ENCODE measurements at places on chromosomes 5 and 9.

GRCh38 chr5:162817364-162817763 lies 620.0 kb upstream of the CCNG1 start:
- DNase-seq: peak; percentile 14

DNA sequence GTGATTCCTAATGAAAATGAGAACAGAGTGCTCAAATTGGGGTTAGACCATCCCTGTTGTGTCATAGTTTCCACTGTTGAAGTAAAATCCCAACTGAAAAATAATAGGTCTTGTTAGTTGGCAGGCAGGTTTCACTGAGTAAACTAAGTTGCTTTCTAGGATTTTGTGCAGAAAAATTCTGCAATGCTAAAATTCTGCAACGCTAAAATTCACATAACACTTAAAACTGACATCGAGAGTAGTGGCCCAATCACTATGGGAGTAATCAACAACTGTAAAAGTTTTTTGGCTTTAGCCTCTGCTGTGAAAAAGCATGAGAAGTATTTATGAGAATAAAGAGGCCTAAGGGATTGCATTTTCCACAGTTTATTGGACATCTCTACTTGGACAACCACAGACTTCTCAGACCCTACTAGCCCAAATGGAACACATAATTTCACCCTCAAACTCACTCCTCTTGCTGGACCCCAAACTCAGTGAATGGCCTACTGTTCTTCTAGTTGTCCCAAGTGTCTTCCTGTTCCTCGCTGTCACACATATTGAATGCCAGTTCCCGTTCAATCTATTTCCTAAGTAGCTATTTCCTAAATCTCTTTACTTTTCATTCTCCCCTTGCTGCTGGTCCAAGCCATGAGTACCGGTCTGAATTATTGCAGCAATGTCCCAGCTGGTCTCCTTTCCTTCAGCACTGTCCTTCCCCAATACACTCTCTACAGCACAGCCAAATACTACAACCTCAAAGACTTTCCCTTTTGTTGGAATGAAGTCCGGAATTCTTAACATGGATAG lies 355.4 kb downstream of the PDE4D start:
- no peak for DNase-seq

DNA sequence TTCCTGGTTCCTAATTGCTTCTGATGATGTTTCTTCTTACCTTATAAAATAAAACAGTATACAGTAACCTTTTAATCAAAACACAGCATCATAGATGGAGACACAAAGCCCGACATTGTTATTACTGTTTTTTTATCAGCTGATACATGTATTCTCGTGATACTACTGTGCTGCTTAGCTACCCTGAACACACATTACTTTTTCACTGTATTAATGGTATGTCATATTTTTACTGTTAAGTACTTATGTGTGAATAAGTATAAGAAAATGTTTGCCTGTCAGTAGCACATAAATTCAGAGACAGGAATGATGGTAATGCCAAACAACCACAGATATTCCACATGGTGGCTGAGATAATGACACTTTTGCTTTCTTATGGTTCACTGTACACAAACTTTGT lies 68.7 kb downstream of the RAB24 start:
- no peak for DNase-seq

DNA sequence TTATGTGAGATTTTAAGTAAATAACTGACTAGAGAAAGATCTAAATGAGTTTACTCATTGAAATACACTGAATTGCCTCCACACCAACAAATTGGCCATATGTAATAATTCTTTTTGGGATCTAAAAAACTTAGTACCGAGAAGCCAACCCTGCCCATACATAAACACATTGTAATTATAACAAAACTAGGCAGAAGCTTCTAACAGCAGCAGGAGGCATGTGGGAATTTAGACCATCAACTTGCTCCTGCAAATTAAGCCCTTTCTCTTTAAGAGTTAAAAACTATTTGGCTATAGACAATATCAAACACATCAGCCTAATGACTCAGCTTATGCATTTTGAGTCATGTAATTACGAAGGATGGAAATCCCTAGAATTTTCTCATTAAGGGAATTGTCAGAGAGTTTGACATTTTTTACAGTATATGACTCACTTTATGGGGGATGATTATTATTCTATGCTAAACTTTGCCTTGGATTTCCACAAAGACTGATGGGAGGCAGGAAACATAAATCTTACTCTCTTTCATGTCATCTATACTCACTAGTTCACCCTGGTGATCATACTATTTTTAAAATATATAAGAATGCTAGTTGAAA lies 1.0 kb downstream of the IL7R start:
- peak; percentile 91 for DNase-seq

DNA sequence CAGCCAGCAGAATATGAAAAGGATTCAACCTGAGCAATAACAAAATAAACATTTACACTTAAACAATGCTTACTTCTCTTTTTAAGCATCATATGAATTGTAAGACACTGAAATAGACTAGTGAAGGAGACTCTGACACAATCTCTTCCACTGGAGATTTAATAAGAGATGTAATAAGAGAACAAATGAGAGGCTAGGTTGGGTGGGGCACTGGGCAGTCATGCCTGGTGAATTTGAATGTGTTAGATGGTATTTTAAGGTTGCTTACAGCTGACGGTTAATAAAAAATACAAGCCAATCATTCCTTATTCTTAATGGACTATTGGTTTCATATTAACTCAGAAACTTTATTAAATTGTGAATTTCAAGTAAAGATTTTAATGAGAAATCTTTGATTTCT lies 105.9 kb upstream of the TARS1 start:
- no peak for DNase-seq

DNA sequence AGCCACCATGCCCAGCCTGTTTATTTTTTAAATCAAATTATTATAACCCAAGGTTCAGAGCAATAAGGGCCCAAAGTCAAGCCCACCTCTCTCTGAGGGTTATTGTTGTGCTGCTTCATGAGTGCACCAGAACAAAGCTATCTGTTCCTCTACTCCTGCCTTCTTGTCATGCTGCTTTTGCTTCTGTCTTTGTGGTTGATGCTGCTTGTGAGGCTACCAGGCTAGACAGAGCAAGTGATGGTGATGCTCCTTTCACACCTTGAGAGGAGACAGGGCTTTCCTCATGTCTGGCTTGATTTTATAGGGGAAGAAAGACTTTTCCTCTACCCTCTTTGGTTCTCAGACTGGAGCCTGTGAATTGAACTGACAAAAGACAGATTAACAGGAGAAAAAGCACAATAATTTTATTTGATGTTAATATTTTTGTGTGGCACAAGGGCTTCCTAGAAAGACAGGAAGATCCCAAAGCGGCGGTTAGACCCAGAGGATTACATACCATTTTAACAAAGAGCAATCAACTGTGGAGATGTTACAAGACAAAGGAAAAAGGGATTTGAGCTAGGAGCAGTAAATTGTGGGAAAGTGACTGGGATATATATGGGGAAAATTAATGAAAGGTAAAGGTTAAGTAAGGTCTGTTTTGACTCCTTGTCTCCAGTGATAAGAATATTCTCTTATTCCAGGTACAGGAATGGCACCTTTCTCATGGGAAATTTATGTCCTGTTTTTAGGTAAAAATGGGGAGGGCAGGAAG lies 4.4 kb upstream of the CD180 start:
- no peak for DNase-seq

DNA sequence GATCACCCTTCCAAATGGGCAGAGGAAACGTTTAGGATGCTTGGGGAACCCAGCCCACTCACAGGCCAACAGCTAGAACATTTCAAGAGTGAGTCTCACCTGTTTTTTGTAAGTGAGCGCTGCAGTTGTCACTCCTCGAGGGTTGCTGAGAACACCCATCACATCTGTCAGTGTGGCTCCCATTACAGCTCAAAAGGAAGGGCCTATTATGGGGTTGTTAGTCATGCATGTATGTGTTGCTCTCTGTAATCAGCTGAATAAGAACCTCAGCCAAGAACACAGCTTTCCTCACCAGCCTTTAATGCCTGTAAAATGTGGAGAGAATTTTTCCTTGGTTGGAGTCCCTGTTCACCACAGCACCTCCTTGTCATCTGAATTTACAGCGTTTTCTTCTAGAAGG lies 196.3 kb upstream of the KLF4 start:
- no peak for DNase-seq

DNA sequence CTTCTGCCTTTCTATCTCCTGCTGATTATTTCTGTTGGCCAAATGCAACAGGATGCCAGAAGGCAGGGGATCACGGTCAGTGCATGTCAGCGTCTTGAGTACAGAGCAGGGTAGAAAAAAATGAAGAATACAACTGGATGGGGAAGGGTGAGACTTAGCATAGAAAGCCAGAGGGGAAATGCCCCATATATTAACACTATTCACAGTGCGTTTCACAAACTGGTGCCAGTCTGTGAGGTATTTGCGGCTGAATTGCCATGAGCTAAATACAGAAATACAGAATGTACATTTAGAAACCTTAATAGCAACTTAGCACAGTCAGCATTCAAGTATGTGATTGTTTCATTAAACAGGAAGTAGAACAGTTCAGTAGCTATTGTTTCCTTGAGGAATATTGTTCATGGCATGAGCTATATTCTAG lies 31.0 kb upstream of the SLC1A3 start:
- DNase-seq: peak; percentile 9

DNA sequence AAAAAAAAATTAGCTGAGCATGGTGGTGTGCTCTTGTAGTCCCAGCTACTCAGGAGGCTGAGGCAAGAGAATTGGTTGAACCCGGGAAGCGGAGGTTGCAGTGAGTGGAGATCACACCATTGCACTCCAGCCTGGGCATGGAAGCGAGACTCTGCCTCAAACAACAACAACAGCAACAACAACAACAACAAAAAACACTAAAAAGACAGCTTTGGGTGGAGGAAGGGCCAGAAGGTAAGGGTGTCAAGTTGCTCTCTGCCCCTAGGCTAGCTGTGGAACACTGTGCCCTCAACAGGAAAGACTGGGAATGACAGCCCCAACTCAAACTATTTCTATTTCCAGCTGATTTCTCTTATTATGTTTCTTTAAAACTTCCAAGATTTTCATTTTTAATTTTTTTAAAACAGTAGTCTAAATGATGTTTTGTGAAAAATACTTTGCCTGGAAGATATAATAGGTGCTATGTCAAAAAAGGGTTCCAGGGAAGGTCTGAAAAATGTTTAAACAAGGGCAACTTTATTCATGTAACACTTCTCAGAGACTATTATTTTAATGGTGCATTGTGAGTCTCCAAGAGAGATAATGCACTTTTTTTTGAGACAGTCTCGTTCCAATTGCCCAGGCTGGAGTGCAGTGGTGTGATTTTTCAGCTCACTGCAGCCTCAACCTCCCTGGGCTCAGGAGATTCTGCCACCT lies 29.9 kb downstream of the CLINT1 start:
- peak; percentile 28 for DNase-seq

GRCh38 chr9:95134457-95134881 lies 183.0 kb downstream of the FANCC start:
- DNase-seq: no peak

DNA sequence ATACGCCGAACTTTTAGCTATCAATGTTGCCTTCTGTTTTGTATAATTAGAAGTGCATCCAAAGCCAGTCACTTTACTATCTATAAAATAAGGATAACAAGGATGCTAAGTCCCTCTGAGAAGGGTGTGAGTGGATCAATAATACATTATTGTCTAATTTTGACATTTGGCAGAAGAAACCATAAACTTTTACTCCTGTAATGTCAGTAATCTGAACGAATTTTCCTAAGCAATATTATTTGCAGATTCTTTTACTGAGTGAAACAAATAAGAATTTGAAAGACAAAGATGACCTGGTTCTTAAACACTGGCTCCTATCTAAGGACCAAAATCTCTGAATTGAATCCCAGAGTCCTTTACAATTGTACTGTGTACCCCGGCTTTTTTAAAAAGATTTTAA lies 126.6 kb upstream of the TMEM161B start:
- no peak for DNase-seq

DNA sequence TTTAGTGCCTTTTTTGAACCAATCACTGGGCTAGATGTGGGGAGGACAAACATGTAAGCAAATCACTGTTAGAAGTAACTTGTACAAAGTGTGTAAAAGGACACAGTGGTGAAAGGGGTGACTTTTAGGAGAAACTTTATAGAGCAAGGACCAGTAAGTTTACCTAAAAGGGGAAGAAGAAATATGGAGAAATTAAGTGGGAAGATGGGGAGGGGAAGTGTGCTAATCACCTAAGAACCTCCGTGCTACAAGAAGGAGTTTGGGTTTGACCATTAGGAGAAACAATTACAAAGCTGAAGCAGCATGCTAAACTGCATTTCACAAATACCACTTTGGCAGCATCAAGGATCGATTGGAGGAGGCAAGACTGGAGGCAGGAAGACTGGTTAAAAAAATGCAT lies 17.3 kb downstream of the ITGA1 start:
- no peak for DNase-seq

- DNase-seq: no peak
Observed at GRCh38 chr5:156295431-156295830, 31.5 kb upstream of the SGCD start.

DNA sequence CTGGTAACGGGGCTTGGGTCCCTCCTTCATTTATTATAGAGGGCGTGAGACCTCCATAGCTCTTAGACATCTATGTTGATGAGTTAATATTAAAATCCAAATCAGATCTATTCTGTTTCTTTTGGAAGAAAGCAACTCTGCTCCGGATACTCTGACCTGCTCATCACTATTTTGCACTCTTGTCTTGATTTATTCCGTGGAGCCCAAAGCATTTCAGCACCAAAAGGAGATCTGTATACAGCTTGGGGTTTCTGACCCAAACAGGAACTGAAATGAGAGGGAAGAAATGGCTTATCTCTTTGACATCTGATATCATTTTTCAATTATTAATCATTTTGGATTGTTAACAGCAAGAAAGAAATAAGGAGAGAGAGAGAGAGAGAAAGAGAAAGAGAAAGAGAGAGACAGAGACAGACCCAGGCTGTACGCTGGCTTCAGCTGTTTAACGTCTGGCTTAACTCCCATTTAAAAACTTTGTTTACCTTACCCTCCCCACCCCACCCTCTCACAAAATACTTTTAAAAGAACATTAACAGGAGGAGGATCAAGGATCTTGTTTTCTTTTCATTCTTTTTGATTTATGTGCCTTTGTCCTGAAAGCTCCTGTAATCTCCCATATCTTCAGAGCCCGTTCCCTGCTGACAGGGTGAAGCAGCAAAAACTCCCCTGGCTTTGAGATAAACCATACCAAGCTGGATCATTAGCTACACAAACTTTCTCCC lies 231.4 kb upstream of the TUT7 start:
- no peak for DNase-seq

- DNase-seq: no peak
Observed at GRCh38 chr9:1427875-1428274, 377.7 kb downstream of the DMRT2 start.

- no peak for DNase-seq
Observed at GRCh38 chr5:38045446-38045845, 205.6 kb upstream of the GDNF start.

- peak; percentile 38 for DNase-seq
Observed at GRCh38 chr9:69981686-69982445, 61.8 kb upstream of the MAMDC2 start.

- no peak for DNase-seq
Observed at GRCh38 chr5:134380346-134380745, 9.0 kb downstream of the UBE2B start.

- no peak for DNase-seq
Observed at GRCh38 chr5:37859805-37860204, 20.0 kb upstream of the GDNF start.

DNA sequence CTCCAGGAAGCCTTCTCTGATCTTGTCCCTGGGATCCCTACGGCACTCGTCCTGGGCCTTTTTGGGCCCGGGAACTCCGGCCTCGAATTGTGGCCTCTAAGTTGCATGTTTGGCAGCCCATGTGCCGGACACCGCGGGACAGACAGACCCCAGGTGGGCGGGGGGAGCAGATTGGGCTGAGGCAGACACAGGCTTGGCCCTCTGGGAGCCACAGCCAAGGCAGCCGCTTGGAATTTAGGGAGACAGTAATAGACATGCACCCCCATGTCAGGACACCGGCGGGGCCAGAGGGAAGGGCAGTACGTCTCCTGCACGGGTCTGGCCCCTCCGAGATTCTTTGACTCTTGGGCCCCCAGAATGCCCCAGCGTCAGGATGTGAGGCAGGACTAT lies 36.2 kb downstream of the ADAMTSL2 start:
- no peak for DNase-seq

Data from RKO (cell line).